ENCODE measurements at places on chromosomes 4 and X.

DNA sequence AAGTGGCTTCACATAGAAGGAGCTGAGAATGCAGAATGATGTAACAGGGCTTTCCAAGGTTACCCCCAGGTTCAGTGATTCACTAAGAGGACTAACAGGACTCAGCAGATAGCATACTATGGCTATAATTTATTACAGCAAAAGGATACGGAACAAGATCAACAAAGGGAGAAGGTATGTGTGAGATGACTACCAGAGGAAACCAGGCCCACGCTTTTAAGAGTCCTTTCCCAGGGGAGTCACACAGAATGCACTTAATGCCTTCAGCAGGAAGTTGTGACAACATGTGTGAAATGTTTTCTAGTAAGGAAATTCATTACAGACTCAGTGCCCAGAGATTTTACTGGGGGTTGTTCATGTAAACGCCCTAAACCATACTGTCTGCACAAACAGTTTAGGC is 373.6 kb upstream of the MAGEB2 start:
- DNase-seq, result no peak

- DNase-seq, result no peak
These were observed 1093.0 kb upstream of the TENM3 start for GRCh38 chr4:181150191-181150590.

DNA sequence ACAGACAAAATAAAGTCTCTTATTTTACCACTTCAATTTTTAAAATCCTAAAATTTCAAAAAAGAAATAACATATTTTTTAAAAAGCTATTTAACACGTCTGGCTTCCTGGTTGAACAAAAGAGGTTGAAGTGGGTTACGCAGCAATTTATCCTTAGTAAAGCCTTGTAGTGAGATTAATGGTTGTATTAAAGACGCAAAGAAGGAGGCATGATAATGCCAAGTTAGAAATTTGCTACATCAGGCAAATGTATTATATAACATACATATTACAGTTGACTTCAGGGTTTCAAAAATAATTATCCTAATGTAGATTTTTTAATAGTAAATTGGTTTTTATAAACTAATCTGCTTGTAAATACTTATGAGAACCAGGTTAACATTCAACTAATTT is 35.3 kb downstream of the ANKRD17 start:
- no peak for DNase-seq

GRCh38 chrX:122344816-122345215 is 839.3 kb upstream of the GRIA3 start:
- DNase-seq, result no peak

GRCh38 chr4:53147197-53147596 is 218.7 kb downstream of the SCFD2 start:
- no peak for DNase-seq

DNA sequence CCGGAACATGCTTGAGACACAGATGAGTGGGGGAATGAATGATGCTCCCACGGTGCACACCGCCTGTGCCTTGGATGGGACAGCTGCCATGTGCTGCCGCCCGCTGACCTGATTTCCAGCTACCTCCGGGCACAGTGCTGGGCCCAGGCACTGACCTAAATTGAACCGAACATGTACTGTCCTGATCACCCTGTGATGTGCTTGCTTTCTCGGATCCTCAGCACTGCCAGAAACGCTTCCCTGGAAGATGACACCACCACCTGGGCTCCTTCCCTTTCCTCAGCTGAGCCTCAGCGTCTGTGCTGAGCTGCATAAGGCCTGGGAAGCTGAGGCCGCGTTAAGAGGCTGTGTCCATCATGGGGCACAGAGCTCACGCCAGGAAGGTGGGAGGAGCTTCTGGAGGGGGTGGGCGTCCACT is 39.3 kb upstream of the MXD4 start:
- DNase-seq, result no peak

DNA sequence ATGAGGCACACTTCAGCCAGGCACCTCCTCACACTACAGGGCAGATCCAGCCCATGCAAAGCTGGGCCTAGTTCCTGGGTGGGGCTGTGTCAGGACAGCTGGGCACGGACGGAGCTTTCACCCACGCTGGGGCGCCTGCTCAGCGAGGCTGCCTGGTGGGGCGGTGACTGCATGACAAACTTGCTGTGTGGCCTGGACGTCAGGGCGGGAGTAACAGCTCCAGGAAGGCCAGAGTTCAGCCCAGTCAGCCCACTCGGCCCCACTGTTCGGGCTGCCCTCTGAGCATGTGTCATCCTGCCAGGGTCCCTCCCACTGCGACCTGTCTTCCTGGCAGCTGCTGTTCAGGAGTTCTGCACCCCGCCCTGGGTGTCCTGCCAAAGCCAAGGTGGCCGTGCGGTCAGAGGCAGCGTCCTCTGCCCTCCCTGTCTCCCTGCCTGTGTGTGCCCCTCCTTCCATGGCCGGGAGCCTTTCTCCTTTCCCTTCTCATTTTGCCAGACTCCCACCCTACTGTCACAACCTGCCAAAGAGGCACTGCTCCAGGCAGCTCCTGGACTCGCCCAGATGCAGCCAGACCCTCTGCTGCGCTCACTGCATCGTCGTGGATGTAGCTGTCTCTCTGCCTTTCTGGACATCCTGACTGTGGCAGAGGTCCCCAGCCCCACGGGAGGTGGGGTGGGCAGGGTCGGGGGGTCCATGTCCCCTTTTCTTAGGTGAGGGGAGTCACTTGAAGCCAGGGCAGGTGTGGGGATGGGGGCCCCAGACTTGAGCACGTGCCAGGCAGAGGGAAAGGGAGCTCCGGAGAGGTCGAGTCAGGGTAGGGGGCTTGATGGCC is 33.0 kb upstream of the KIAA0232 start:
- DNase-seq, result peak; percentile 46

- DNase-seq, result no peak
These were observed 133.4 kb downstream of the UNC5C start for GRCh38 chr4:95415346-95415771.

- DNase-seq, result no peak
These were observed 212.7 kb downstream of the SOX3 start for GRCh38 chrX:140292188-140292587.

DNA sequence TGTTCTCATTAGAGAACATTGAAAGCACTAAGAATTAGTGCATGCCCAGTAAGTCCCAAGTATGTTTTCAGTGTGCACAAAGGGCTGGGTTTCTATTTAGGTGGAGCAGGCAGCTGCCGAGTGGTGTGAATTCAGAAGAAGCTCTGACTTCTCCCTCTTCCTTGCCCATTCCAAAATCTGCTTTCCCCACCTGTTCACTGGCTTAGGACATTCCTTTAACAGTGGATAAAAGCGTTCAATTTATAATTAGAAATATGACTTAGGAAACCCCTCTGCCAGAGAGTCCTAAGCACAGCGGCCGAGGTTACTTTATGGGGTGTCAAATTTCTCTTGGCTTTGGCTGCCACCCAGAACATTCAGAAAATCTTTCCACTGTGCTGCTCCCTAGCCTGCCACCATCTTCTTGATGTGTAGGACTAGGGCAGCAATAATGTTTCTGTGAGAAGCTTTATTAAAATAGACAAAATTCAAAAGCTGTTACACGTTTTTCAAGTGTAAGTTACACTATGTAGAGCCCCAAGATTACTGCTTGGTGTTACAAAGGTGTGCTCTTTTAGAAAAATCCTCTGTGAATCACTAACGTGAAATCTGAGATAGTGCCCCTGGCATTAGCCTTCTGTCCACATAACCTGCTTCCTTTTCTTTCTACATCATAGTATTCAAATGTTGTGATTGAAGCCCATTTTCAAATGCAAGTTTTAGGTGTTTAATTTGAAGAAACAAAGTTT is 191.6 kb upstream of the ANKRD50 start:
- DNase-seq, result no peak

GRCh38 chrX:27679281-27679680 is 89.1 kb downstream of the DCAF8L2 start:
- no peak for DNase-seq

- no peak for DNase-seq
These were observed 10.6 kb downstream of the CDKL5 start for GRCh38 chrX:18436017-18436416.
